Hematopoietic multipotent progenitor cell treated with erythropoietin and hydrocortisone succinate and interleukin-3 and kit ligand, for 6 days (in vitro differentiated cells): ENCODE measurements at places on chromosomes 2 and 18.

DNA sequence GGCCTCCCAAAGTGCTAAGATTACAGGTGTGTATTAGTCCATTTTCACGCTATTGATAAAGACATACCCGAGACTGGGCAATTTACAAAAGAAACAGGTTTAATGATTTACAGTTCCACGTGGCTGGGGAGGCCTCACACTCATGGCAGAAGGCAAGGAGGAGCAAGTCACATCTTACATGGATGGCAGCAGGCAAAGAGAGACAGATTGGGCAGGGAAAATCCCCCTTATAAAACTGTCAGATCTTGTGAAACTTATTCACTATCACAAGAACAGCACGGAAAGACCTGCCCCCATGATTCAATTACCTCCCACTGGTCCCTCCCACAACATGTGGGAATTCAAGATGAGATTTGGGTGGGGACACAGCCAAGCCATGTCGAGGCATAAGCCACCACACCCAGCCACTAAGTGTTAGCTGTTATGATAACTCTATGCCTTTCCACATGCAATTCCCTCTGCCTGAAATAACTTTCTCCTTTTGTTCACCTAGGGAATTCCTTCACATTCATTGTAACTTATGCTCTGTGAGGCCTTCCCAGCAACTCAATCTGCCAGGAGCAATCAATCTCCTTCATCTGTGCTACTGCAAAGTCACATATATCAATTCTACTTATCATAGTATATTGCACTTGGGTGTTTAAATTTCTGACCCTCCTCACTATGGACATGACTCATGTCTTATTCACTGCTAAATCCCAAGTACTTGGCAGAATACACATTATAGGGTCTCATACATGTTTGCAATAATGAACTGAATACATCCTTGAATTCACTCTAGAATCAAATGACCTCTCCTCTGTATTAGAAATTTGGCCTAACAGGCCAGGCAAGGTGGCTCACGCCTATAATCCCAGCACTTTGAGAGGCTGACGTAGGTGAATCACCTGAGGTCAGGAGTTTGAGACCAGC lies 7.4 kb downstream of the MCEE start:
- peak; percentile 41 for DNase-seq

GRCh38 chr2:29307519-29307918 lies 192.3 kb downstream of the CLIP4 start:
- no peak for DNase-seq

GRCh38 chr18:38237796-38238195 lies 672.2 kb upstream of the CELF4 start:
- no peak for DNase-seq

DNA sequence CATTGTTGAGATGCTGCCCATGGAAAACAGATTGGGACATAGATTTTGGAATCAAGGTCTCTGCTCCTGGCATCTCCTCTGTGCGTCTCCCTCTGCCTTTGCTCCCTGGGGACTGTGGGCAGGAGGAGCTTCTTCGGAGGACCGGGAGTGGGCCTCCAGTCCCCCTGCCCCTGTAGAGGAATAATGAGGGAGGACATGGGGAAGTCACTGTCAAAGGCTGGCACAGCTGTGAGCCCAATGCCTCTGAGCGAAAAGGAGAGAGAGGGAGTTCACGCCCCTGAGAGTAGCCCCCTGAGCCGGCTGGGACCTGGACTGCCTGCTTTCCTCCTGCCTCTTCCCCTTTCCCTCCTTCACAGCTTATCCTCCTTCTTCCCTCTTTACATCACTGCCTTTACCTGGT lies 195.0 kb downstream of the LOXHD1 start:
- DNase-seq, result no peak

GRCh38 chr2:79627237-79627636 lies 114.4 kb downstream of the CTNNA2 start:
- no peak for DNase-seq
